ENCODE measurements at places on chromosomes 11 and 22.

DNA sequence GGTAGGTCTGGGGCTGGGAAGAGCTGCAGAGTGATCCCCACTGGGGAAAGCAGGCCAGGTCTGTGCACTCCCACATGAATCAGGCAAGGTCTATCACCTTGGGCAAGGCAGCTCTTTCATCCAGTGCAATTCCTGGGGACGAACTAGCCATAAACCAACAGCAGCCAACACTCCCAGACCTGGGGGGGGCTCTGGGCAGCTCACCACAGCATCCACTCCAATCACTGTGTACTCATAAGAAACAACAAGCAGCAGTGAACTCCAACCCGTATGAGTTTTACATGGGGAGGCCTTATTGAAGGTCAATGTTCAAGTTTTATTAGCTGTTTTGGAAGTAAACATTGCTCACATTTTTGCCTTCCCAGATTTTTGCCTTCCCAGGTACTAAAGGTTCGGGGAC is 157.4 kb upstream of the NAV2 start:
- no peak for DNase-seq

GRCh38 chr11:125932301-125932700 is 13.5 kb upstream of the VSIG10L2 start:
- DNase-seq: no peak

GRCh38 chr11:13720940-13721339 is 52.5 kb downstream of the FAR1 start:
- no peak for DNase-seq

DNA sequence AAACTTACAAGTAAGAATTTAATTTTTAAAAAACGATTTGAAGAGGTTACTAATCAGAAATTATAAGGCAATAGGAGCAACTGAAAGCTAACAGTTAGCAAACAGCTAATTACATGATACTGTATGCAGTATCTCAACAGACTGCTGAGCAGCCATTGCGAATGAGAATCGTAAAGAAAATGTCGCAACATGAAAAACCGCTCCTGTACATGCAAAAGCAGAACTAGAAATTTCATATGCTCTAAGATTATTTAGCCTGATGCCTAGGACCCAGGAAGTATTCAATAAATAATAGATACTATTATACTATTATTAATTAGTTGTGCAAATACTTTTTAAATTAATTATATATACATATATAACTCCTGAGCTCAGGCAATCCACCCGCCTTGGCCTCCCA is 48.7 kb upstream of the EP300 start:
- no peak for DNase-seq

DNA sequence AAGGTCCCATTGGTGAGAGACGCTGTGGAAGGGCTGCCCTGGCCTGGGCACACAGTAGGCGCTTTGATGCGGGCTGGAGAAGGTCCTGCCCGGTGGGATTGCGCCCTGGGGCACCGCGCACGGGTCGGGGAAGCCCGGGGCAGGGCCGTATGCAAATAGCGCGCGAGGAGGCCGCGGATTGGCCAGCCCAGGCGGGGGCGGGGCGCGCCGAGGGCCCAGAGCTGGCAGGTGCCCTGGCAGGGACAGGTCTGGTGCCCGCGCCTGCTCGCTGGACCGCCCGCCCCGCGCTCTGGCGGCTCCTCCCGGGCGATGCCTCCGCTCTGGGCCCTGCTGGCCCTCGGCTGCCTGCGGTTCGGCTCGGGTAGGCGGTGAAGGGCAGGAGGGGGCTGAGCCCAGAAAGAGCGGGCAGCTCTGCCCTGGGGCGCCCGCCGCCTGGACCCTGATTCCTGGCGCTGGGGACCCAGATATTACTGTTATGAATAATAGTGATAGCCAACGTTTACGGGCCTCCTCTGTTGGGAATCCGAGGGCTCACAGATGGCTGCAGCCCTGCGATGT is at the start of gene UPK3A:
TSS of gene UPK3A (plus strand) at position 245 of the 558 bp plus-strand sequence. CDS start at position 310, 65 bp downstream.
- peak; percentile 37 for DNase-seq

GRCh38 chr11:65386307-65387140 is at the start of gene FRMD8:
FRMD8 (plus strand) TSS chr11:65386637; CDS start chr11:65387037, 400 bp downstream.
- DNase-seq: peak; percentile 70

GRCh38 chr11:64334764-64335735 is 5.0 kb upstream of the CCDC88B start:
- no peak for DNase-seq

DNA sequence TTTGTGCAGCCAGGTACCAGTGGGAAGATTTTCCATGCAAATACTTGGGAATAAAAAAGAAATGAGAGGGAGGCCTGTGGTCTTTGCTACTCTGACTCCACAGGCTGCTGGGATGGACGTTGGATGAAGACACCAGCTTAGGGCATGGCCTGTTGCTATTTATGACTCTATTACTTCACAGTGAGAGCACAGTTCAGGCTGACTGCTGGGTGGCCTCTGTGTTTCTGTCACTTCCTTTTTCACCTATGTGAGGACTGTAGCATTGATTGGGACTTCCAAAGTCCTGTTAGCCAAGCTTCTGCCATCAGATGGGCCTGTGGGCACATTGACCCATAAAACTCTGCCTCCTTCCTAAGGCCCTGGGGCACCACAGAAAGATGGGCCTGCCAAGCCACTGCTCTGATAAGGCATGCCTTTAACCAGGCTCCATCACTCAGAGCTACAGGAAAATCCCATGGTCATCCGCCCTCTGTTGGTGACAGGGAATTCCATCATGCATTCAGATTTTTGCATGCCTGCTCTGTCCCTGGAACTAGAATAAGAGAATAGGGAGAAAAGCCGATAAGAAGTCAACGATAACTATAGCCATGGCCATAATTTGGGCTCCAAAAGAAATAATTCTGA is 64.6 kb downstream of the KCNJ1 start:
- DNase-seq: no peak
